Kidney epithelial cell (primary cell): ENCODE measurements at places on chromosomes 2 and 18. TPM values are rescaled to one million over a fixed set of nuclear protein-coding genes. Genes with fewer than 3 reads are reported as not detected.

CPO gene
- total RNA-seq, result not detected in 2 replicates

SLC25A12 gene
- 9.1 and 12.7 TPM in 2 replicates for total RNA-seq

CREB1 gene
- total RNA-seq, result 54.5 and 54.8 TPM in 2 replicates

GNAL gene
- total RNA-seq, result 9.6 and 14.7 TPM in 2 replicates

DNA sequence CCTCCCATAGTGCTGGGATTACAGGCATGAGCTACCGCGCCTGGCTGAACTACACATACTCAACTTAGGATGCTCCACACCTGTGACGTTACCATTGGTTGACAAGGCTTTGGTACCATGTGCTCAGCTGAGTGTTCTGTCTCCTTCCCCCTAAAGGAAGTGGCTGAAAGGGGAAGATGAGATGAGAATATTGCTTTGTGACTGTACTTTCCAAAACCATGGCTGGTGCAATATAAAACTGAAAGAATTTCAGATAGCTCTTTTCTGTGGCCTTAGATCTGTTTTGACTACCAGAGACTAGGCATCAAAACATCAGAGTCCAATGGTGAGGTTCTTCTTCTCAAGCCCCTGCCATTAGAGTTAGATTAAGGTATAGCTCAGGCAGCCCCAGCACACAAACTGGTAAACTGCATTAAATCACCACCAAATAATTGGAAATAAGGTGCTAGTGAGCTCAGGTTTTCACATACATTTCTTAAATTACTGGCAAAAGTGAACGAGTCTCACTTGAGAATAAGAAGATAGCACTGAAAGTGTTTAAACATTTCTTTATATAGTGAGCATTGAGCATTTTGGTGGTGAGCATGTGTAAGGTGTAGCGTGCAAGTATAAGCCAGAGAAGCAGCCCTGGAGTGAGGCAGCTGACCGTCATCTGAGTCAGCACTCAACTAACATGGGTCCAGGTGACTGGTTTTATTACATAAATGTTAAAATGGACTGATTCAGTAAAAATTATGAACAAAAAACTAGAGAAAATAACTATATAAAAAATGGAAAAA is 113.5 kb upstream of the FZD5 start:
- DNase-seq, result no peak

DNA sequence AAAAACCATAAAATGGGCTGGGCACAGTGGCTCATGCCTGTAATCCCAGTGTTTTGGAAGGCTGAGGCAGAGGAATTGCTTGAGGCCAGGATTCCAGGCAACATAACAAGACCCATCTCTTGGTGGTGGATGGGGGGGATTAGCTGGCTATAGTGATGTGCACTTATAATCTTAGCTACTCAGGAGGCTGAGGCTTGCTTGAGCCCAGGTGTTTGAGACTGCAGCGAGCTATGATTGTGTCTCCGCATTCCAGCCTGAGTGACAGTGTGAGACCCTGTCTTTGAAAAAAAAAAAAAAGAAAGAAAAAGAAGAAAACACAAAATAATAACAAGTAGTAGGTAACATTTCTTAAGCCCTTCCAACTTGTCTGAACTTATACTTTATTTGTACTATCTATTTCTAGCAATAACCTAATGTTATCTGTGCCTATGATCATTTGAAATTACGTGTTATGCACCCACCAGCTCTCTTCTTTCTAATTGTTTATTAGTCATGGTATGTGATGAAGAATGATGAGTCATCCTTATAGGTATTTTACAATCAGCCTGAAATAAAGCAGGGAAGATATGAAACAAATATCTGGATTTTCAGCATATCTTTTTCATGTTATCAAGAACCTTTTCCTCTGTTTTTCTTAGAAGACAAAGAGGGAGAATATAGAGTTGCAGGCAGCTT is 129.3 kb upstream of the UNC80 start:
- DNase-seq, result no peak

GRCh38 chr18:49728542-49728941 is 84.8 kb downstream of the ACAA2 start:
- DNase-seq, result no peak

DNA sequence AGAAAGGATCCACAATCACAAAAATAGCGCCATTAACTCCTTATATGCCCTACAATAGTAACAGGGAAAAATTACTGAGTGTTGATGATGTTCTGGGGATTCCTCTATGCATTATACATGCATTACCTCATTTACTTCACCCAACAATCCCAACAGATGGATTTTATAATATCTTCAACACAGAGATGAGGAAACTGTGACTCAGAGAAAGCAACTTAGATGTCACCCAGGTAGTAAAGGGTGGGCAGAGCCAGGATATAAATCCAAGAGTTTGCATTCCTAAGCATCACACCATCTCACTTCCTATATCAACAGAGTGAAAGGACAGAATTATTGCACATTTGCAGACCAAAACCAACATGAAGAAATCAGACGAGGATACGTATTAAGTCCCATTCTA is 144.2 kb downstream of the TCF4 start:
- no peak for DNase-seq

- no peak for DNase-seq
Measured at GRCh38 chr2:190693533-190694232, 44.8 kb downstream of the NAB1 start.
